ENCODE measurements at places on chromosomes 2 and 18.

GRCh38 chr2:164745012-164745797, 96.4 kb downstream of the COBLL1 start:
- DNase-seq: no peak

- DNase-seq: no peak
Measured at GRCh38 chr2:232653441-232653840, 20.0 kb downstream of the EFHD1 start.

DNA sequence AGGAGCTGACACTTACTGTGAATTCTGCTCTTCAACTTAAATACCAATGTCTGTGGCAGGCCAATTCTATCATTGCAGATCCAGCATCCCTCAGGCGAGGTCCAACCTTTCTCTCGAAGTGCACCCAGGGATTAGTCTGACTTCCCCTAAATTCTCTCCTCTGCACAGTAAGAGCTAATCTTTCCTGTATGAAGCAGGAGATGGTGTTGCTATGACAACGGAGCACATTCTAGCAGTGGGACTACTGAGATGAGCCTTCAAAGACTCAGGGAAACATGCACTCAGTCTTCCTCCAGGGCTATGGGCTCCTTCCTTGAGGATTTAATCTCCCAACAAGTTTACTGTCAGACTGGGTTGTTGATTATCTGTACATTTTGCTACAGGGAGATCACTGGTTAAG, 176.3 kb downstream of the NOL4 start:
- DNase-seq: no peak

GRCh38 chr2:42186366-42186765, 17.2 kb downstream of the EML4 start:
- DNase-seq: no peak

DNA sequence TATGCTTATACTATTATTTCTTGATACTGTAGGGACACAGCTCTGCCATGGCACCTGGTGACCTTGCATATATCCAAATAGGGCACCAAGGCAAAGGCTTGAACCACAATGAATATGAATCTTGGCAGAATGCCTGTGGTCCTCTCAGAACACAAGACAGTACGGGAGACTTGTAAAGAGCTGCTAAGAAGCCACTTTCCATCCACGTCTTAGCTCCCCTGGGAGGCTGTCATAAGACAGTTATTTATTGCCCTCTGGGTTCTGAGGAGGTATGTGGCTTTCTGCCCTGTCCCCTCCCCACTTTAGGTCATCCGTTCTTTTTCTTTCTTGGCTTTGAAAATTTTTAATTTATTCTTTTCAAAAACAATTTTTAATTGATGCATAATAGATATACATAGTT, 29.8 kb upstream of the MRPL33 start:
- no peak for DNase-seq

DNA sequence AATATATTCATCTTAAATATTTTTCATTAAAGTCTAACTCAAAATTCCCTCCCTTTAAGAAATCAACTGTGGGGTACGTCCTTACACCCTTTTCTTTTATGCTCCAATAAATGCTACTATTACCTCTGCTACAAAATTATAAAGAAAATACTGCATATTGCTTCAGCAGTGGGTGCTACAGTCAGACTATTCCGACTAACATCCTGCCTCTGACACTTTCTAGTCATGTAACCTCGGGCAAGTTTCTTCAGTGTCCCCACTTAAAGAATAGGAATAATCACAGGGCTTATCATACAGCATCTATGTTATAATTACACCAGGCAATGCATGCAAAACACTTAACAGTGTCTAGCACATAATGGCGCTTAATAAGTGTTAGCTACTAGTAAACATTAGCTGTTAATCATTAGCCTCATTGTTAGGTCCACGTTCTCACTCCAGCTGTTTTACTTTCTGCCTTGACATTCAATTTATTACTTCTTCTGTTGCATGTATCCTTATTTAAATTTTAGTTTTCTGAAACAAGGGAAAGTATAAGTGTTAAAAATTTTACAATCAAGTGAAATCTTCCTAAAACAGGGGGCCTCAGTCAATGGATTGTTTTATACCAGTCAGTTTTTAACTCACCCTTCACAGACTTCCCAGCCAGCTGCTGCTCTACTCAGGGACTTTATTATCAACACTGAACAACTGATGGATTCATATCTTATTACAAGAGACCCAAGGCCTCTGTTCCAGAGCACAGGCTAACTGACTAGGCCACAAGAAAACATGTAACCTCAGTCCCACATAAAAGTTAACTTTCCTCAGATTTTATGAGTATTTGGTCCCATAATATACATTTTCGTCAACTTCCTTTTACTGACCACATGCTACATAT, 54.0 kb downstream of the CLASP1 start:
- DNase-seq: no peak

GRCh38 chr2:30275256-30275655, 43.9 kb downstream of the LBH start:
- DNase-seq: no peak

- peak; percentile 54 for DNase-seq
Measured at GRCh38 chr2:5697562-5697961, 5.4 kb downstream of the SOX11 start.

DNA sequence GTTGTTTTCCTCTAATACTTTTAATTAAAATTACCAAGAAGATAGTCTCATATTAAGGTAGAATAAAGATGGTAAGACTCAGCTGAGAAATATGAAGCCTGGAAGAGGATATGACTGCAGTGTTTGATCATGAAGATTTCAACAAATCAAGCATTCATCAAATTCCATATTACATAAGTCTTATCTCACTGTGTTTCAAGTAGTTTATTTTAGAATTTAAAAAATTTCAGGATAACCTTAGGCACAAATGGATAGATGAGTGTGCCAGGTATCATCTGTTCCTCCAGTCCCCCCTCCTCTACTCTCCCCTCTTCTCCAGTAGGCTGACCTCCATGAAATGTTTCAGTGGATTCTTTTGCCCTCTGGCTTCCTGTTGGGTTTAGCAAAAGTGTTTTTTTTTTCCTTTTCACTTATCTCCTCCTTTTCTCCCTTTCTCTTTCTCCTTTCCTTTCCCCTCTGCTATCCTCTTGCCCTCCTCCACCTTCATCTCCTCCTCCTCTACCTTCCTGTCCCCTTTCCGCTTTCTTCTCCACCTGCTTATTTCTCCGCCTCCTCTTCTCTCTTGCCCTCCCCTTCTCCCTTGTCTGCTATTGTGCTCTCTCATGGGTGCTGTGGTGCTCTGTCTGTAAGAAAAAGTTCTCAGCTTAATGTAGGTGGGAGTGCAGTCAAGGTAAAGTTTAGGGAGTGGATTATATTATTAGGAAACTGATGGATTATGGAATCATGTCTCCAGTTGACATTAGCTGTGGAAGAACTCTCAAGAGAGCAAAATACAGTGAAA, 72.8 kb downstream of the ABI2 start:
- DNase-seq: no peak

DNA sequence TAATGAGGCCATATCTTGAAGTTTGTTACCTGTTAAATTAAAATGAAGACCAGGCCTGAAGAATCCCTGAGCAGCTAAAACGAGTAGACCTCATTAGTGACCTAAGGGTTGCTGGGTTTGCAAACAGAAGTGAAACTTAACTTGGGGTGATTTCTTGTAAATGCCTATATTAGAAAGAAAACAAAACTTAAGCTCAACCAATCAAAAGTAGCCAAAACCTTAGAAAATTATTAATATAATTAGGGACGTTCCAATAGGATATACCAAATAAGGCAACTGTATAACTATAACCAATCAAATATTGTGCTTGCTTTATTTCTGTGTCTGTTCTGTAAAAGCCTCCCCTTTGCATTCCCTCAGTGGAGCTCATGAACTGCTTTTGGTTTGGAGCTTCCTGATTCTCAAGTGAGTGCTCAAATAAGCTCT, 137.9 kb upstream of the VRK2 start:
- DNase-seq: no peak

- DNase-seq: no peak
Measured at GRCh38 chr2:133718688-133719201, 150.5 kb upstream of the NCKAP5 start.

GRCh38 chr2:230418341-230419016, 2.5 kb downstream of the SP100 start:
- no peak for DNase-seq

DNA sequence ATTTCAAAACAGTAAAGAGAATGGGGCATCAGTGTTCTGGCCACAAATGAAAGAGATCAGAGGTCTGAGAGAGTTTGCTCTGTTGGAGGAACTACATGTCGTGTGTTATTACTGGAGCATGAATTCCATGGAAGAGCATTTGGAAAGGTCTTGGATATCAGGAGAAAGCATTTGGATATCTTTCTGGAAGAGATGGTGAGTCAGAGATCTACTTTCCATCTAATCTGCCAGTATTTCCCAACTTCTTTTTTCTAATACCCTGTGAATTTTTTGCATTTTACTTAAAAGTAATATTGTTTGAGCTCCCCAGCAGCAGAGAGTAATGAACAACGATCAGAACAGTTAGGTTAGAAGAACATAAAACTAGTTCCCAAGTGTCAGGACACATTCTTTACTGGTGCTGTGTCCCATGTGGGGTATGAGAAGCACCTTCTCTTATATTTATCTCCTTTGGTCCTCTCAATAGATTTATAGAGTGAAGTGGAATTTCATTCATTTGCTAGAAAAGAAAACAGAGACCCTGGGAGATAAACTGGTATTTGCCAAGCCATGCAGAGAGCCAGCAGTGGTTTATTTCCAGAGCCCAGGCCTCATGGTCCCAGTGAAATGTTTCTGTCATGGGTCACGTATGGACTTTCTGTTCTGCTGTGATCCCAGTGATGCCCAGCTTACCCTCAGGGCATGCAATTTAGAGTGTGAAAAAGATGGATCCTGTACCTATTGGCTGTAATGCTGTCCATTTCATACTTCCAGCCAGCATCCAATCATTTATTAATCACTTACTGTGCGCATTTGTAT, 130.8 kb upstream of the NT5C1B start:
- no peak for DNase-seq

- peak; percentile 30 for DNase-seq
Measured at GRCh38 chr2:241315879-241316631, at the start of gene SEPTIN2. Gene SEPTIN2, plus strand, starts transcription at chr2:241315925. Its CDS starts 8,308 bp downstream, at chr2:241324233.

GRCh38 chr2:64085936-64086335, 58.3 kb downstream of the PELI1 start:
- DNase-seq: no peak

- DNase-seq: no peak
Measured at GRCh38 chr2:106812383-106812782, 73.6 kb downstream of the ST6GAL2 start.

DNA sequence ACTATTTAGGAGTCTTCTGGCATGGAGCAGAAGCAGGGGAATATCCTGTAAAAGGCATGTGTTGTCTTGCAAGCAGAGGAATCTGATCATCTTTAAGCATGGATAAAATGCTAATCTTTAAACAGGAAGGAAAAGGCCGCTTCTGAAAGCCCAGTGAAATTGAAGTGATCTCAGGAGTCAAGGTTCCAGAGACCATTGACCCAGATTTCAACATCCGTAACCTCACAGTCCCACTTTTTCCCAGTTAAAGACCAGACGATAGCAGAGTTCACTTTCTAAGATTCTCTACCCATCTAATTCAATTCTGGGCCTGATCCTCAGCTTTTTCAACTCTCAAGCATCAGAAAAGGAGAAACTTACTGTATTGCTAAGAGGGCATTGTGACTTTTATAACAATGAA, 332.2 kb upstream of the LRP1B start:
- DNase-seq: no peak

GRCh38 chr2:148653437-148653836, 8.9 kb downstream of the EPC2 start:
- no peak for DNase-seq

DNA sequence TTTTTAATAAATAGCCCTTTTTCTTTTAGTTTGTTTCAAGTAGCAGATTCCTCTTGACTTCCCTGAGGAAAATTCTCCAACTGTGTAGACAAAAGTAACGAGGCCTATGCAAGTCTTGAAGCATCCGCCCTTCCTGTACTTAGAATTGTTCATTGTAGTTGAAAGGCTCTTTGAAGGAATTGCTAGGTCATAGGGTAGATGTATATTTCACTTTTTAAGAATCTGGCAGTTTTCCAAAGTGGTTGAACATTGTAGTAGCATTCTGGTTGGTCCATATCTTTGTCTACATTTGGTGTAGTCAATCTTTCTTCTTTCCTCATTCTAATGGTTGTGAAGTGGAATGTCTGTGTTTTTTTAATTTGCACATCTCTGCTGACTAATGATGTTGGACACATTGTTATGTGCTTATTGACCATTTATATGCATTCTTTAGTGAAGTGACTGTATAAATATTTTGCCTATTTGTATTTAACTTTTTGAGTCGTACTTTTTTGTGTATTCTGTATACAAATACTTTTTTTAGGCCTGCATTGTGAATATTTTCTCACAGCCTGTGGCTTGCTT, 5.6 kb upstream of the SERPINB11 start:
- no peak for DNase-seq

GRCh38 chr2:30315391-30316063, 84.2 kb downstream of the LBH start:
- DNase-seq: no peak

DNA sequence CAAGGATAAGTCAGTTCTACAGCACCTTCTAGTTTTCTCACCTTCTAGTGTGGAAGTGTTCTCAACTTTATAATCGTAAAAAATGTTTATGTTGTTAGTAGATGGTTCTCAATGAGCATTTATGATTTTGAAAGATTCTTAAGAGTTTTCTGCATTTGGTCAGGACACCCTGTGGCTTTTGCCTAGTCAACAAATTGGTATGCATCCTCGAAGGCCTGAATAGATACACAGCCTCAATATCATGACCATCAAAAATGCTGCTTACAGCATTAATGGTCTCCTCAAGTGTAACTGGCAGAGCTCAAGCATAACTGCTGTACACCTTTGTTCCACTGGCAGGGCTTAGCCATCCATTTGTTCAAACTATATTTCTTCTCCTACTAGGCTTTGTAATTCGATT, 96.7 kb downstream of the CRACDL start:
- DNase-seq: no peak

DNA sequence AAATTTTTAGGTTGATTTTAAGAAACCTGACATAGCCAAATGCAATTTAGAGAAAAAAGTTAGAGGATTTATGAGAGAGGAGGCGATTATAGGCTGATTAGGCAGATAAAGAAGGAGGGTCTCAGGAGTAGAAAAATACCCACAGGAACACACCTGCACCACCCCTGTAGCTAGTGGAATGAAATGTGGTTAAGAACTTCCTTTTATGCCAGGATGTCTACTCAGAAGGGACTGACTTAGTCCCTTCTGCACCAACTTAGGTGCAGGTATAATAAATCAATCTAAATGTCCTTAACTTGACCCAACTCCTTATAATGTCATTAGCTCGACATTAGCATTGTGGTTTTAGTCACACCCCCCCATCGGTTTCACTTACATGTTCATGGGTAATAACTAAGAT, 1274.5 kb upstream of the TMEFF2 start:
- no peak for DNase-seq

- DNase-seq: no peak
Measured at GRCh38 chr2:162044586-162044985, 29.4 kb downstream of the DPP4 start.

- DNase-seq: no peak
Measured at GRCh38 chr2:155583674-155584195, 748.8 kb downstream of the NR4A2 start.

Measured in NCI-H1694 treated with DMSO at 0.1 percent for 48 hours (cell line).